Activated CD4-positive, alpha-beta memory T cell treated with anti-CD3 and anti-CD28 coated beads, Interleukin-2, amount 10 ng/mL, durations not matched to agents 7 days and 5 days (primary cell): ENCODE measurements at places on chromosomes 3 and 15. TPM values are rescaled to one million over a fixed set of nuclear protein-coding genes. Genes with fewer than 3 reads are reported as not detected.
A peak's percentile ranks its signal among the peaks of the same experiment; 100 is the strongest.

DNA sequence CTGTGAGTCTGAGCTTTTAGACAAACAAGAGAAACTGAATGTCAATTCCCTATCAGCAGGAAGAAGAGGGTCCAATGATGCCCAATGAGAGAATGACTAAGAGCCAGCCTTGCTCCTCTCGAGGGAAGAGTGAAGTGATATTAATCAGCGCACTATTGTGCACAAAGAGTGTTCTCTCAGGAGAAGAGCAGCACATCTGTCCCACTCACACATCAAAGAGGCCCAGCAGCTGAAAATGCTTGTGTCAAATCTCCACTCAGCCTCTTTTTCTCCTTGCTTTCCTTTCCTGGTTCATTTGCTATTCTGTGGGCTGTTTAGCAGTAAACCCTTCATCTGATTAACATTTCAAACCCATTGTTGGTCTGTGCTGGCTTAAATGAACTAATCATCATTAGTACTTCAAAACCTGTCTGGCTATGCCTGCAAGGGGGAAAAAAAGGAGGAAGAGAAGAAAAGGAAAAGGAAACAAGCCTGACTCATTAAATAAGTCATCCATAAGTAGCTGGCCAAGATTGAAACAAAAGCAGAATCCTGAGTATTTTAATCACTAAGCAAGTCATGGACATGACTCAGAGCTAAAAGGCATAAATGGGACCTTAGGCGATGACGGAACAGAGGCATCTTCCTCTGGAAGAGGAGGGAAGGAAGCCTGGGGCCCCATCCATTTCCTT, 912.7 kb downstream of the TUSC7 start:
- DNase-seq, result no peak

DNA sequence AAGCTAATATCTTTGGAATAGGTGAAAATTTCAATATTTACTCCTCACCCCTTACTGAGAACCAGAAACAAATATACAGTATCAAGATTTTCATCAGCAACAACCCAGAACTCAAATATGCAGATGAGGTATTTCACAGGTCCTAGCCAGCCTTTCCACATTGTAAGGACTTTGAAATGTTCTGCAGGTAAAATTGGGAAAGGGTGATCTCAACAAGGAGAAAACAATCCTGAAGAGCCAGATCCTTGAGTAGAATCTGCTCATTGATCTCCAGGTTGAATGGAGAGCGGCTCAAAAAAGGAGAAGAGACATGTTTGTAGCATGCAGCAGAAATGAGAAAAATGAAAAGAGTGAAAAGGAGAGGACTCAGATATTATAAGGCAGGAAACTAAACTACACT, 493.3 kb upstream of the NAALADL2 start:
- DNase-seq, result no peak

GRCh38 chr3:13174011-13174802, 101.0 kb upstream of the IQSEC1 start:
- DNase-seq, result no peak

- no peak for DNase-seq
Observed at GRCh38 chr3:51961602-51962569, 5.4 kb downstream of the PCBP4 start.

GRCh38 chr3:71547249-71548198, 36.0 kb downstream of the FOXP1 start:
- no peak for DNase-seq

- no peak for DNase-seq
Observed at GRCh38 chr15:81724536-81724935, 321.3 kb downstream of the MEX3B start.

DNA sequence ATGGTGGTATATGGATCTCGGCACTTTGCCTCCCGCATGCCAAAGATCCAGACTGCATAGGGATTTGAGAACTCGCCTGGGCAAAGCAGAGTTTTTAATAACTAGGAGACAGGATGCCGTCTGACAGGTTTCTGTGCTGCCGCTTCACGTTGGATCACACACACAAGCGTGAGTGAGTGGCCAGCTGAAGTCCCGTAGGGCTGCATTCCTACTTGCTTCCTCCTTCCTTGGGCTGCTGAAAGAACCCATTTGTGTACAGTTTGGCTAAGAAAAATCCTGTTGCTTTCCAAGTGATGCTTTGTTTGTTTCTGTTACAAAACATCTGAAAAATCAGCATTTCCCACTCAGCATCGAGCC, 604.3 kb upstream of the CFAP20DC start:
- DNase-seq, result no peak

DNA sequence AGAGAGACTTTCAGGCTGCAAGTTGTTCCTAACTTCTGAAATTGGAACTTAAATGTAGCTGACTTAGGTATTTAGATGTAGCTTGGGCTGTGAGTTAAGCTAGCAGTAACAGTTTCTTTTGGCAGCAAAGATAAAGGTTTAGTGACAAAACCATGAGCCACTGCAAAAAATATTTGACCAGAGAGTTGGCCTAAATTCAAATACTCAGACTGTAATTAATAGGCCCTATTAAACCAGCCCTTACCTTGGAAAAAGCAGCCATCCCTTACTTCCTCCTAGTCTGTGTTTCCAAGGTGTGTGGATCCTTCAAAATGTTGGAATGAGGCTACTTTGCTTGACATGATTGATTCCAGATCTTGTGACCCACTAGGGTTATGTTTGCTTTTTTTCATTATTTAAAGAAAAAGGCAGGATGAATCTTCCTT, 8.2 kb downstream of the TPM1 start:
- DNase-seq, result no peak

DNA sequence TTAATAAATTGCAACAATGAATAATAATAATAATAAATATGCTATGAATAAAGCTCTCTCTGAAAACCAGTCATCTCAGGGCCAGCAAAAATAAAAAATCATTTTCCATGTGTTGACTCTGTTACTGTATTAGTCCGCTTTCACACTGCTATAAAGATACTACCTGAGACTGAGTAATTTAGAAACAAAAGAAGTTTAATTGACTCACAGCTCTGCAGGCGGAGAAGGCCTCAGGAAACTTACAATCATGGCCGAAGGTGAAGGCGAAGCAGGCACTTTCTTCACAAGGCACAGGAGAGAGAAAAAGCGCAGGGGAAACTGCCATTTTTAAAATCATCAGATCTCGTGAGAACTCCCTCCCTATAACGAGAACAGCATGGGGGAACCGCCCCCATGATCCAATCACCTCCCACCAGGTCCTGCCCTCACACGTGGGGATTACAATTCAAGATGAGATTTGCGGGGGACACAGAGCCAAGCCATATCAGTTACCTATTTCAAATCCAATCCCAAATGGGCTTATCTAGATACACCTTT, 224.1 kb downstream of the IGSF11 start:
- no peak for DNase-seq

DNA sequence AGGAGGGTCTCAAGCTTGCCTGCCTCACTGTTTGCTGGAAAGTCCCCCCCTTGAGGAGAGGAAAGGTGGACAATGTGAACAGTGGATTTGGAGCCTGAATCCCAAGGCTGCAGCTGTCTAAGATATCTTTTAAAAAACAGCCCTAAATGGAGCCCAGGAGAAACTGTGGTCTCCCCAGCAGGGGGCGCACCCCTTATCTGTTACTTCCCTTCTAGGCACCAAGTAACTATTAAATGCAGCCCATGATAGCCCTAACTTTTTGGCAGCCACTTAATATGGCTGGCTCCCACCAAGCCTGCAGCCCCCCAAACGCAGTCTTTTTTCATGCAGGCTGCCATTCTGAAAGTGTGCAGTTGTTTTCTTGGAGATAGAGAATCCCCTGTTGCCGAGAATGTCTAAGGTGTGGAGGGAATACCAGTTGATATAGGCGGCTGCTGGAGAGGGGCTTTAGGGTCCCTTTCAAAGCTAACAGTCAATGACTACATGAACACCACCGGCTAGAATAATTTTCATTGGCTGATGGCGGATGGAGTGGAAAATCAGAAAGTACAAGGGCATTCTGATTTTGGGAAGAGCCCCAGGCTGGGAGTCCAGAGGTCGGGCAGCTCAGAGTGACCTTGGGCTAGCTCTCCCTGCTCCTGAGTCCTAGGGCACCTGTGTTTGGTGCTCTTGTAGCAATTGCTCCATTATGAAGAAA, 1.3 kb downstream of the RHCG start:
- peak; percentile 51 for DNase-seq

GRCh38 chr3:46440531-46441294, 24.0 kb downstream of the LTF start:
- peak; percentile 63 for DNase-seq

DNA sequence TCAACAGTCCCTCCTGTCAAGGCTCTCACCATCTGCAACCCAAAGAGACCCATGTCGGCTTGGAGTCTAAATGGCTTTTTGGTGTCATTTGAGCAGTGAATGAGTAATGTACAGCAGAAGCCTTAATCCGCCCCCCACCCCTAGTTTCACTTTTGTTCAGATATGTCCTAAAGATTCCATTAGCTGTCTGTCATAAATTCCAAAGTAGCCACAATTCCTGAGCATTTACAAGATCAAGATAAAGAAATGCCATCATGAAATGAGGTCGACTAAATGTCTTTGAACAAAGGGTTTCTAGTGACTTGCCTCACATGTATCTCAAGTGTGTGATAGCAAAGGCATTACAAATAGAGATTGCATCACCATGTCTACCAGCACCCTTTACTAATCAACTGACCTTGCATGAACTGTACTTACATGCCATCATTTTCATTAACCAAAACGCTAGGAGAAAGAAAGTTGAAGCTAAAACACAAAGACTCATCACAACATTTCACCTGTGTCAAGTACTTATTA, 123.8 kb upstream of the PHLDB2 start:
- DNase-seq, result no peak

DNA sequence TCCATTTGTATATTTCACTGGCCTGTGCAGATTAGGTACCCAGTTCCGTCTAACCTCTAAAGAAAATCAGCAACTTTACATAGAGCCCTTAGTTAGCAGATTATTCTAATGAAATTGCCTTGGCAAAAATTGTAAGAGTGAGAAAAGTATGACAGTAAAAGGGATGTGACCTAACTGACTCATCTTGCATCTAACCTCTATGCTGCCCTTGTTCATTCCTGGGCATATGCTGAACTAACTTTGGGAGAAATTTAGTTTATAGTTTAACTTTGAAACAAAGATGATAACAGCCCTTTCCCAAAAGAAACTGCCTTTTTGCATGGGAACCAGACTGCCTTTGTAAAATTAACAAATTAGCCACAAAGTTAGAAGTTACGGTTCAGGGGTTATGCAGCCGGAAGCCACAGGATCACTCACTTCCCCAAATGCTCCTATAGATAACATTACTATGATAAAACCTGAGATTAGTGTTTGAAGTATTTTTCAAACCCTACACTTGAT, 839.8 kb upstream of the ALCAM start:
- no peak for DNase-seq

GRCh38 chr3:69008980-69009379, 4.5 kb downstream of the EOGT start:
- no peak for DNase-seq

DNA sequence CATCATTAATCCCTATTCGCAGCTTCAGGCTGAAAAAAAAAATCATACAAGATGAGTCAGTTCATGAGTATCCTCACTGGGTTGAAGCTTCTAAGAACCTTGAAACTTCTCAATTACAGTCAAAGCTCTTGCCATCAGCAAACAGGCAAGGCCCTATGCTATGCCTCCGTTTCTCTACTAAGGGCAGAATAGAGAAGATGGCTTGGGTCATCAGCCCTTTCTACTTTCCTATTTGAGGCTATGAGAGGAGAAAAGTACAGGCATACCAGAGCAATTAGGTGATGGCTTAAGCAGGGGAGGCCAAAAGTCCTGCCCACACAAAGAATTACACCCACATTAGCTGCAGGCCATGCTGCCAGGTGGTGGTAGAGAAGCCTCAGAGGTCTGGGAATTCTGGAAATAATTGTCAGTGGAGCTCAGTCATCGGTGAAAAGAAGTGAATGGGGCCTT, 89.0 kb downstream of the MRPL46 start:
- DNase-seq, result no peak

DNA sequence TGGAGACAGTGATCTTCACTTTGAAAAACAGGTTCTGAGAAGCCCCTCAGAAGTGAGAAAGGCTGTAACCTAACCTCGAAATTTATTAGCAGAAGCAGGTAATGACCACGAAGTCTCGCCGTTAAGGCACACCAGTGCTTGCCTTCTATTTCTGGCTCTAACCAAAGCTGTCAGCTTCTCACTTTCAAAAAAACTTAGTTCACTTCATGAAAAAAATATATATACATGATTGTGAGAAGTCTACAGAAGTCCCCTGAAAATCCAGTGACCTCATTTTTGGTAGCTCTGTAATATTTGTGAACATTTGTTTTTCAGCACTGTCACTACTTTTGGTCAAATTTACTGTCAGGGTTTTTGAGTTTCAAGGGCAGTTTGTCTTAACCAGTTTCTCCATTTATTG, 19.1 kb upstream of the AKAP13 start:
- no peak for DNase-seq

GRCh38 chr3:82475306-82475705, 713.9 kb upstream of the GBE1 start:
- no peak for DNase-seq

DNA sequence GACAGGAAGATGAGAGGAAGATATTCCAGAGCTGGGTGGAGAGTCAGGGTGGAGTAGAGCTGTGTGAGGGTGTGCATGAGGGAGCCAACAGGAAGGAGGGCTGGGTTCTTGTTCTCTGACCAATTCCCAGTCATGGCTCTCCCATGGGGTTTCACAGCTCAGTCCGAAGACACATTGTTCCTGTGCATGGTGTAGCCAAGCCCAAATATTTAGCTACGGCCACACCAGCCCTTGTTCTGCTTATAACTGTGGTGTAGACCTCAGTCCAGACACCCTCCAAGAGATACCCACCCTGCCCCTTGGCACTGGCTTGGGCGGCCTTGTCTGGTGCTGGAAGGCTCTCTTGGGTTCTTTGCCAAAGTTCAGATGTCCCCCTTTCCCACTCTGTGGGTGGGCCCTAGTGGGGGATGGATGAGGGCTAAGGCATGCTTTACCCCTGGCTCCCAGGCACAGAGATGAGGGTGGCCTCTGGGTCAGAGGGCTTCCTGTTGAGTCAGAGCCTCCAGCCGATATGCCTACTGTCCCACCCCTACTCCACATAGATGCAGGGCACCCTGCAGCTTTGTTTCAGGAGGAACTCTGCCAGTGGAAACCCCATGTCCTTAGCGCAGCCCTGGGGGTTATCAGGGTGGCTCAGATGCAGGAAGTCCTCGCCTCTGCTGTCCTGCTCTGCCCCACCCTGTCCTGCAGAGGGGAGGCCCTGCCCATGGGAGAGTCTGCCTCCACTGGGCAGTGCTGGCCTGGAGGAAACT, 271.2 kb upstream of the CTDSPL start:
- DNase-seq, result no peak

GRCh38 chr3:194872669-194872977, 186.9 kb downstream of the FAM43A start:
- DNase-seq, result no peak

DNA sequence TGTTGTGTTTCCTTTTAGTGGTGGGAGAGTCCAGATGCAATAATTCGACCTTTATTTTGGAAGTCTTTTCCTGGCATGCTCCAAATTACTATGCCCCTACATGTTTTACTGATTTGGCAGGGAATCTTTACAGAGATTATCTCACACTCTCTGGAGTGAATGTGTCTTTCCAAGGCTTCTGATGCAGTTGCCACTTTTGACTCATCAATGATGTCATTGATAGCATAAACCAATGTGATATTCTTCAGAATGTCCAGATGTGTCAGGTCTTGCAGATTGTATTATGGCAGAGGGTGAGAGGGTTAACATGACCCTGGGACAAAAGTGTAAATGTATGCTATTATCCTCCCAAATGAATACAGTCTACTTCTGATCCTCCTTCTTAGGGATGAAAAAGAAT, 9.7 kb downstream of the RTP4 start:
- DNase-seq, result no peak

HCLS1 gene
- total RNA-seq, result 380 TPM

RAB43 gene
- total RNA-seq, result 48.1 TPM

AMOTL2 gene
- not detected for total RNA-seq

CORO2B gene
- total RNA-seq, result not detected

GOLGA6L7 gene
- total RNA-seq, result not detected

ADAMTSL3 gene
- not detected for total RNA-seq

IL17RB gene
- 60.7 TPM for total RNA-seq

NEDD4 gene
- total RNA-seq, result 9.8 TPM
